Activated CD4-positive, alpha-beta memory T cell treated with anti-CD3 and anti-CD28 coated beads for 36 hours (primary cell): ENCODE measurements at places on chromosomes 16 and 17. TPM values are rescaled to one million over a fixed set of nuclear protein-coding genes. Genes with fewer than 3 reads are reported as not detected.

DNA sequence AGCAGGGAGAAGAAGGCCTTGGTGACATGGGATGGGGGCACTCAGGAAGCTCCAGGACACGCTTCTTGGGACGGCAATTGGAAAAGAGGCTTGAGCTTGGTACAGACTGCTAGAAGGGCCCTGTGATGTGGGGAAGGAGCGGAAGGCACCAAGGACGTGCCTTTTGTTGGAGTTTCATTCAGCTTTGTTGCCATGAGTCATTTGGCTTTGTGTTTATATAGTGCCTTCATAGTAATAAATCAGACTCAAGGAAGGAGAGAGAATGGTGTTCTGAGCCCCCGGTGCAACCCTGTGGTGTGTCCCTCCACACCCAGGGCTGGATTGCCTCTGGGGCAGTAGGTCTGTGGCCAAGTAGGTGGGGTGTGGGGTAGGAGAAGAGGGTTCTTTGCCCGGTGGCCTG lies 7.4 kb upstream of the TBX4 start:
- no peak overlapping the region for H3K4me3 ChIP-seq
- H3K4me1 ChIP-seq, result peaks cover 6% of the 10 kb centered on the region
- DNase-seq, result no peak
- peaks cover 4% of the 10 kb centered on the region for H3K36me3 ChIP-seq

DNA sequence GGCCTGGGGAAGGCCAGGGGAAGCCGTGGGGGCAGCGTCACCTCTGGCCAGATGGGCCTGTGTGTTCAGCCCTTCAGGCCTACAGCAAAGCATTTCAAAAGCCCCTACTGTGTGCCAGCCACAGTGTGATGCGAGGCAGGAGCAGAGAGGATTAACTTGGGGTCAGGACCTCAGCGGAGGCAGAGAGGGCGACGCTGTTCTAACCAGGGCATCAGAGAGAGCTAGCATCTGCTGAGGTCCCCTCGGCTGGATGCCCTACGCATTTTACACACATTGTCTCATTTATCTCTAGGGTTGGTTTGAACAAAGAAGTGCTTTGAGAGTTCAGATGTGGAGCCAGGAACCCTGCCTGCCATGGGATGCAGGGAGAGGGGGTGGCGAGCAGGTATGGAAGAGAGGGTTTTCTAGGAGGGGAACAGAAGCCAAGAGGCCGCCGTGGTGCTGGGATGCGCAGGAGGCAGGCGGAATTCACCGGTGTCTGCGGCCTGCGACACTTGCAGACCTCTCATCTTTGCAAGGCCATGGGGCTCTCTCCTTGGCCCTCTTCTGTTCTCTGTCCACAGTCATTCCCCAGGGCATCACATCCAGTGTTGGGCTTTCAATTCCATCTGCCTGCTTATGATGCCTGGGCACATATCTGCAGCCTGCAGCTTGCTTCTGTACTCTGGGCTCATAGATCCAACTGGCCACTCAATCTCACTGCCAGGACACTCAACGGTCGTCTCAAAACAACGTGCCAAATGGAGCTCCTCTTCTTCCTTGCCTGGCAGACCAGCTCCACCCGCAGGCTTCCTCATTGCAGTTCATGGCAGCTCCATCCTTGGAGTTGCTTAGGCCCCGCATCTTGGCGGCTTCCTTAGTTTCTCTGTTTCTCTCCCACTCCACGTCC lies 8.1 kb upstream of the NKD1 start:
- H3K27me3 ChIP-seq, result no peaks in the 10 kb centered on the region
- no peak overlapping the region for H3K4me3 ChIP-seq
- no peak for DNase-seq
- no peak overlapping the region for H3K27ac ChIP-seq
- H3K4me1 ChIP-seq, result no peaks in the 10 kb centered on the region
- no peaks in the 10 kb centered on the region for H3K36me3 ChIP-seq

DNA sequence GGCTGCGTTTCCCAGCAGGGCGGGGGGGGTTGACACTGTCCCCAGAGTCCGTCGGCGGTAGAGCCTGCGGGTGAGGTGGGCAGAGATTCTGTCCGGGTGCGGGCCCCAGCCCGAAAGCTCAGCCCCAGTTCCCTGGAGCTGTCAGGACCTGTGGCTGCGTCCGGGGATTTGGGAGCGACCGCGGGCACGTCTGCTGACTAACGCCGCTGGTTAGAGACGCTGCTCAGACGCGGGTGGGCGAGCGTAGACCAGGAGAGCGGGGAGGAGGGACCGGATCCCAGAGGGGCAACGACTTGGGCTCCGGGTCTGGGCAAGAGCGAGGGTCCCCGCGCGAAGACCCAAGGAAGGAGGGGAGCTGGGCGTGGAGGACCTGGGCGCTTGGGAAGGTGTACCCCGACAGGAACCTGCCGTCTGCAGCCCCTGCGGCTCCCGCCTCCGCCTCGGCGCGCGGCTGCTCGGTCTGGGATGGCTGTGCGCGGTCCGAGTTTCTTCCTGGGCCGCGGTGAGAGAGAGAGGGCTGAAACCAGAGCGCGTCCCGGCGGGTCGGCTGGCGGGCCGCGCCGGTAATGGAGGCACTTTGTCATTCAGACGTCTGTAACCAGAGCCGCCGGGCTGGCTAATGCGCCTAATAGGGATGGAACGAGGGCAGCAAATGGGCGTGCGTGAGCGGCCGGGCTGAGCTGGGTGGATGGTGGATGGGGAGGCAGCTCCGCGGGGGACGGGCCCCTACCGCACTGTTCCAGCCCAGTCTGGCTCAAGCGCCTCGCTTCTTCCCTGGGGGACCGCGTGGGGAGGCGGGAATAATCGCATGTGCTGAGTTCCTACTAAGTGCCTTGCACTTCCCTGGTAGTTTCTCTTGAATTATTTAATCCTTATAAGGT lies 2.3 kb downstream of the NGFR start:
- H3K27ac ChIP-seq, result no peak overlapping the region
- H3K4me1 ChIP-seq, result peaks cover 22% of the 10 kb centered on the region
- H3K27me3 ChIP-seq, result peaks cover 51% of the 10 kb centered on the region

DNA sequence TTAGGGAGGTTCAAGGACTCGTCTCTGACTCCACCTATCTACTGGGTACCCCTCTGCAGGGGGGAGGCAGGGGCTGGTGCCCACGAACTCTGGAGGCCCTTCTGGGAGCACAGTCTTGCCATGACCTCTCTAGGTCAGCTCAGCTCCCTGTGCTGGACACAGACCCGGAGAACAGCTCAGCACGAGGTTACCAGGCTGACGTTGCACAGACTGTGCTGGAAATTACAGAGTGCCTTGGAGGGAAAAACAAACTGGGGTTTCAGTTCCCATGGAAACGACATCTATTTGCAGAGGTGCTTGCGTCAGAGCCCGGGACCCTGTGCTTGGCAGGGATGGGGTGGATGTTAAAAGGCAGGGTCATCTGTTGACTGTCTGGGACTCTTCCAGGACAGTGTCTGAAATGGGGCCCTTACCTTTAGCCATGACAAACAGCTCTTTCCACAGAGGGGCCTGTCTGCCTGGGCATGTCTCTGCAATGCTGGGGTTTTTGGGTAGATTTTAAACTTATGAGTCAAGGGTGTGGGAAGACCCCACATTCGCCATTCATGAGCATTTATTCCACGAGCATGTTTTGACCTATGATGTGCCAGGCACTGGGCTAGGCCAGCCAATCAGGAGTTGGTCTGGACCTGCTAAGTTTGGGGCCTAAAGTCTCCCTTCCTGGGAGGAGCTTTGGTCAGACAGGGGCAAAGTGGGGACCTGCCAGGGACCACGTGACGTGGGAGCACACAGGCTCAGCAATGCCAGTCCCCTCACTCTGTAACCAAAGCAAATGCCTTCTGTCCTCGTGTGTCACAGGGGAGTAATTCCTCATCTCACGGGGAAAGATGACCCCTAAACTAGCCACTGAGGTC lies 22.5 kb downstream of the CCR7 start:
- peaks cover 78% of the 10 kb centered on the region for H3K4me1 ChIP-seq
- peak overlapping the region; percentile 56 for H3K4me3 ChIP-seq
- H3K36me3 ChIP-seq, result no peaks in the 10 kb centered on the region
- peak; percentile 76 for DNase-seq
- peak overlapping the region; percentile 90 for H3K27ac ChIP-seq
- no peaks in the 10 kb centered on the region for H3K27me3 ChIP-seq

- H3K27me3 ChIP-seq, result peaks cover 5% of the 10 kb centered on the region
- no peak overlapping the region for H3K4me3 ChIP-seq
- DNase-seq, result no peak
- H3K4me1 ChIP-seq, result peaks cover 14% of the 10 kb centered on the region
These were observed 408.6 kb downstream of the MAF start for GRCh38 chr16:79191933-79192332.

DNA sequence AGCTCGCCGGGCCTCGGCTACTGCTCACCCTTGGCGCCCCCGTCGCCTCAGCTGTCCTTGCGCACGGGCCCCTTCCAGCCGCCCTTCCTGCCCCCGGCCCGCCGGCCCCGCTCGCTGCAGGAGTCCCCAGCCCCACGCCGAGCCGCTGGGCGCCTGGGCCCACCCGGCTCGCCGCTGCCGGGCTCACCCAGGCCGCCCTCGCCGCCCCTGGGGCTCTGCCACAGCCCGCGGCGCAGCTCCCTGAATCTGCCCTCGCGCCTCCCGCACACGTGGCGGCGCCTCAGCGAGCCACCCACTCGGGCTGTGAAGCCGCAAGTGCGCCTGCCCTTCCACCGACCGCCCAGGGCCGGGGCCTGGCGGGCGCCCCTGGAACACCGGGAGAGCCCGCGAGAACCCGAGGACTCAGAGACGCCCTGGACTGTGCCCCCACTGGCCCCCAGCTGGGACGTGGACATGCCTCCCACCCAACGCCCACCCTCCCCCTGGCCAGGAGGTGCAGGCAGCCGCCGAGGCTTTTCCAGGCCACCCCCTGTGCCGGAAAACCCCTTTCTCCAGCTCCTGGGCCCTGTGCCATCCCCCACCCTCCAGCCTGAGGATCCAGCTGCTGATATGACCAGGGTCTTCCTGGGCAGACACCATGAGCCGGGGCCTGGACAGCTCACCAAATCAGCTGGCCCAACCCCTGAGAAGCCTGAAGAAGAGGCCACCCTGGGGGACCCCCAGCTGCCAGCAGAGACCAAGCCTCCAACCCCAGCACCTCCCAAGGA lies 12.8 kb downstream of the MYO15A start:
- H3K27me3 ChIP-seq, result no peaks in the 10 kb centered on the region
- no peaks in the 10 kb centered on the region for H3K36me3 ChIP-seq
- H3K4me1 ChIP-seq, result no peaks in the 10 kb centered on the region

GRCh38 chr16:53693320-53693719 lies 10.3 kb downstream of the RPGRIP1L start:
- H3K4me3 ChIP-seq, result no peak overlapping the region
- H3K4me1 ChIP-seq, result peaks cover 4% of the 10 kb centered on the region
- no peak overlapping the region for H3K27ac ChIP-seq

- H3K36me3 ChIP-seq, result peaks cover 11% of the 10 kb centered on the region
- H3K27me3 ChIP-seq, result no peaks in the 10 kb centered on the region
- H3K4me1 ChIP-seq, result peaks cover 43% of the 10 kb centered on the region
These were observed 32.8 kb upstream of the NUDT16L1 start for GRCh38 chr16:4660454-4661007.

- peaks cover 14% of the 10 kb centered on the region for H3K27me3 ChIP-seq
- H3K4me1 ChIP-seq, result peaks cover 2% of the 10 kb centered on the region
- no peak overlapping the region for H3K4me3 ChIP-seq
- no peak overlapping the region for H3K27ac ChIP-seq
These were observed 16.7 kb downstream of the DRC7 start for GRCh38 chr16:57711346-57711745.

- no peak overlapping the region for H3K4me3 ChIP-seq
- H3K27me3 ChIP-seq, result no peaks in the 10 kb centered on the region
- DNase-seq, result peak; percentile 86
These were observed 2.4 kb upstream of the BCKDK start for GRCh38 chr16:31105677-31106213.

GRCh38 chr16:17470908-17471718 lies at the start of gene XYLT1:
Gene XYLT1, minus strand, starts transcription at chr16:17470960. Its CDS starts 164 bp downstream, at chr16:17470796.
- peak within 1 kb of the TSS; percentile 86 for H3K4me3 ChIP-seq
- peaks cover 3% of the 10 kb centered on the region for H3K27me3 ChIP-seq
- peak within 1 kb of the TSS; percentile 36 for H3K27ac ChIP-seq

DNA sequence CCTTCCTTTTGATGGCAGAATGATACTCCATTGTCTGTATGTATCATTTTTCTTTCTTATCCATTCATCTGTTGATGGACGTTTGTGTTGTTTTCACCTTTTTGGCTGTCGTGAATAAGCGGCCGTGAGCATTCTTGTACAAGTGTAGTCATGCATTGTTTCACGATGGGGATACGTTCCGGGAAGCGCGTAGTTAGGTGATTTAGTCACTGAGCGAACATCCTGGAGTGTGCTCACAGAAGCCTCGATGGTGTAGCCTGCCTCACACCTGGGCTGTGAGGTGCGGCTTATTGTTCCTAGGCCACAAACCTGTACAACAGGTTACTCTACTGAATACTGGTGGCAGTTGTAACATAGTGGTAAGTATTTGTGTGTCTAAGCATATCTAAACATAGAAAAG lies 136.5 kb downstream of the CMIP start:
- H3K27me3 ChIP-seq, result no peaks in the 10 kb centered on the region
- H3K27ac ChIP-seq, result no peak overlapping the region
- DNase-seq, result no peak

- H3K27me3 ChIP-seq, result no peaks in the 10 kb centered on the region
- H3K36me3 ChIP-seq, result no peaks in the 10 kb centered on the region
- no peak for DNase-seq
- H3K4me3 ChIP-seq, result no peak overlapping the region
- no peaks in the 10 kb centered on the region for H3K4me1 ChIP-seq
These were observed 5.0 kb upstream of the KCNJ18 start for GRCh38 chr17:21687136-21687953.

The KRTAP9-4 gene
- not detected for total RNA-seq

The NOL11 gene
- 59.5 TPM for total RNA-seq

The IRX3 gene
- 0.27 TPM for total RNA-seq

The GPRC5C gene
- total RNA-seq, result 0.40 TPM
